ENCODE measurements at places on chromosomes 1 and 21.

GRCh38 chr1:42504535-42505128 is 41.5 kb downstream of the CCDC30 start:
- DNase-seq = no peak

GRCh38 chr1:27106561-27107323 is 48.2 kb downstream of the SLC9A1 start:
- no peak for DNase-seq

DNA sequence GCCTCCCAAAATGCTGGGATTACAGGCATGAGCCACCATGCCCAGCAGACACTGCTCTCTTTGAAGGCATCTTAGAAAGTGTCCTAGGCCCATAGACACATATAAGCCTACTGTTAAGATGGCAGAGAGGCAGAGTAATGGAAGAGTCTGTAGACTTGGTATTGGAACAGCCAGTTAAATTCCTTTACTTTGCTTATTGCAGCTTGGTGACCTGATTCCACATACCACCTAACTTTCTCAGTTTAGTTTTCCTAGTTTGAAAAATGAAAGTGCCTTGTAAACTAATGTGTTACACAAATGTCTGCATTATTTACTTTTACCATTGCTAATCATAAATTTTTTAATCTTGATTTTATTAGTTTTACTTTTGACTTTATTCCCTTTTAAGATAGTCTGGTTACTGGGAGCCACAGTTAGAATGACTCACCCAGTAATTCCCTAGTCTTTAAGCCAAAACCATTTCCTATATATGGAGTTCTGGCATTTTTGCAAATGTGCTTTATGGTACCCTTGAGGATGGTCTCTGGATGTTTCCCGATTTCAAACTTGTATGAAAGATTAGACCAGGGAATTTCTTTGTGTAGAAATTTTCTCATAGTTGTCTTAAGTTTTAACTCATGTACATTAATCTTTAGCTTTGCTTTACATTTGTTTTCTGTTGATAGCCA is 6.4 kb downstream of the SMAP2 start:
- DNase-seq = no peak

- no peak for DNase-seq
Measured at GRCh38 chr1:93111561-93111960, 32.5 kb downstream of the MTF2 start.

DNA sequence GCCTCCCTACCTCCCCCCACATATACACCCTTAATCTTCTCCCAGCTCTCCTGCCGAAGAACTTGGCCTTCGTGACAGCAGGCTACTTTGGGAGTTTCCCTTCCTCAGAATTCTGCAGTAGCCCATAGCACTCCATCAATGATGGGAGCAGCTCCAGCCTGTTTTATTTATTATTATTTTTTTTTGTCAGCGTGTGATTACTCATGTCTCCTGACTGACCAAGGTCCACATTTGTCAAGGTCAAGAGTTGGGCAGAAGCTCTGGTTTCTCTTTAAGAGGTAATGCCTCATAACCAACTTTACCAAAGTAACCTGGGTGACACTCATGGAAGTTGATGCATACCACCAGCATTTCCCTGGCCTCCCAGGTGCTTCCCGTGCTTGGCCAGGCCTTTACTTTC is 125.4 kb downstream of the ZZZ3 start:
- no peak for DNase-seq

GRCh38 chr1:229148743-229149142 is 122.2 kb upstream of the RAB4A start:
- DNase-seq = no peak

GRCh38 chr1:200784576-200784975 is 45.9 kb downstream of the CAMSAP2 start:
- DNase-seq = no peak

- DNase-seq = no peak
Measured at GRCh38 chr1:29585201-29585600, 348.9 kb downstream of the PTPRU start.

DNA sequence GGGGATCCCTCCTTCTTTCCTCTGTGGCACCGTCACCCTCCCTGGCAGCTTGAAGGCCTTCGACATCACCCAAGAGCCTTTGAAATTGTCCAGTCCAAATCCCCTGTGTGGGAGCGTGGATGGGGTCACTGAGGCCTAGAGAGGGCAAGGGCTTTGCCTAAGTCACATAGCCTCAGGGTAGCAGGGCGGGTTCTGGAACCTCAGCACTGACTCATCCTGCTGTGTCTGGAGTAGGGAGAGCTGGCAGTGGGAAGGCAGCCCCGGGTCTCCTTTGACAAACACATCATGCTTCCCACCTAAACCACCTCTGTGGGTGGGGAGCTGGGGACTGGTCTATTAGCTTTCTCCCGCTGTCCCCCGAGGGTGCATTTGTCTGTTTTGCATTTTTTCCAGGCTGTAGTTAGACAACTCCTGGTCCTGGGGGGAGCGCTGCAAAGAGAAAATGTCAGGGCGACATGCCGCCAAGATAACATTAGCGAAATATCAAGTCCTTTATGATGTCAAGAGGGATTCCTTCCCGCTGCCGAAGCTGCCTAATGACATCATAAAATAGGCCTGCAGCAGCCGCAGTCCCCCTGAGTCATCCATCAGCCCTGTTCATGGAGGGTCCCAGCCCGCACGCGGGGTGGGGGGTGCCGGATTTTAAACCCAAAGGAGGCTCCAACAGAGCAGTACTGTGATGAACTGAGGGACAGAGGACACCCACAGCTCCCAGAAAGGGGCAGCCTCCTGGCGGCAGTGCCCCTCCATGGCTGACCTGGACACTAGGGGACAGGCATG is 77.0 kb upstream of the POU3F1 start:
- DNase-seq = no peak

GRCh38 chr21:16241479-16241963 is 511.7 kb downstream of the USP25 start:
- no peak for DNase-seq

- DNase-seq = no peak
Measured at GRCh38 chr1:14572861-14573260, 25.6 kb upstream of the KAZN start.

GRCh38 chr1:232306269-232306961 is 323.5 kb downstream of the SIPA1L2 start:
- DNase-seq = no peak

DNA sequence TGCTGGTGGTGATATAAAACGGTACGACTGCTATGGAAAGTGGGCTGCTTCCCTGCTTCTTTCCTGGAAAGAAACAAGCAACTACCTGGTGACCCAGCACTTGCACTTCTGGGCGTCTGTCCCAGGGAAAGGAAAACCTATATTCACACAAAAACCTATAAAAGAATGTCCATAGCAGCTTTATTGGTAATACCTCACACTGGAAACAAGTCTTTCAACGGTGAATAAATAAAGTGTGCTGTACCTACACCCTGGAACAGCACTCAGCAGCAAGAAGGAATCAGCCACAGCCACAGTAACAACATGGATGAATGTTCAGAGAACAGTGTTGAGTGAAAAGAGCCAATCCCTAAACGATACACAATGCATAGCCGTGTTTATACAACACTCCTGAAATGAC is 19.9 kb downstream of the SLC19A1 start:
- no peak for DNase-seq

GRCh38 chr1:236536540-236536939 is 12.8 kb downstream of the LGALS8 start:
- DNase-seq = no peak

- no peak for DNase-seq
Measured at GRCh38 chr1:230495076-230495475, 68.9 kb upstream of the PGBD5 start.

- no peak for DNase-seq
Measured at GRCh38 chr1:186183219-186183618, 191.8 kb downstream of the TPR start.

GRCh38 chr1:230768903-230769570 is 21.8 kb downstream of the CAPN9 start:
- DNase-seq = no peak

DNA sequence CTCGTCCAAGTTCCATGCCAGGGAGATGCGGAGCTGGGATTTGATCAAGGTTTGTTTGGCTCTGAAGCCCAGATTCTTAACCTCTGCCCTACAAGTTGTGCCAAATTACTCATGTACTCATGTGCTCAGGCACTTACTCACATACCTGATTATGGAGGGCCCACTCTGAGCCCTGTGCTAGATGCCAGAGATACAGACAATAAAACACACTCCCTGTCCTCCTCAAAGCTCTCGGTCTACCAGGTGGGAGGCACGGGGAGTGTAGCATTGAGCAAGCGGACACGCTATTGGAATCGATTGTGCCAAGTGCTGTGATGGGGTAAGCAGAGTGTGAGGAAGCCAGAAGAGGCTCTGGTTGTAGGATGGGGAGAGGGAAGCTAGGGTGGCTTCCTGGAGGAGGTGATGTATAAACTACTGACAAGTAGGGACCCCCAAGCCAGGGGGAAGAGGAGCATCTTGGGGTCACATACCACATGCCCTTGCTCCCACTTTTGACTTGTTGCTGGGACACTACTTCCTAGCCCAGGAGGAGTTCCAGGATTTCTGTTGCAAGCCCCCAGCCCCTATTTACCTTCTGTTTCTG is 49.8 kb upstream of the IFNLR1 start:
- DNase-seq = no peak

- DNase-seq = peak; percentile 79
Measured at GRCh38 chr1:234722904-234723720, 113.1 kb upstream of the IRF2BP2 start.

DNA sequence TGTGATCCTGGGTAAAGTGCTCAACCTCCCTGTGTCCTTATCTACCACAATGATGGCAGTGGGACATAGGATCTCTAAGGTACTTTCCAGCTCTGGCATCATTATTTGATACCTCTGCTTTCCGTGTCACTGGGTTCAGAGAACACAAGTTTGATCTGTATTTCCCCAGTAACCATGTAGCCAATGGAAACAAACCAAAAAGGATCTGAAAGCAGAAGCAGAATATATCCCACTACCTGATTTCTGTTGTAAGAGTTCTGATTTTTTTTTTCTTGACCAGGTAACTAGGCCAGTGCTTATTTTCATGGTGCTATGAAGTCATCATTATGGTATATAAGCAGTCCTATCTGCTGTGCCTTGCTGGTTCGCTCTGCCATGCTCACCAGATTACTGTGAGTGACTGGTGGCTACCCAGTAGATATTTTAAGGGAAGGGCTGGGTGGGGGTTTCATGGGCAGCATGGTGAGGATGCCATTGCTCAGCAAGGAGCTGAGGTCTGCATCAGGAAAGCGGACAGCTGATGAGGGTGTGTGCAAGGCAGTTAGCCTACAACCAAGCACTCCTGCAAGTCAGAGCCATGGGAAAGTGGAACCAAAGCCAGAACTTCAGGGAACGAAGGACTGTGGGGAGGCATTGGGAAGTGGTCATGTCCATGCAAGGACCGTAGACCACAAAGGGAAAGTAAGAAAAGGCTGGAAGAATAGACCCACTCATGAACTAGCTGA is 104.9 kb upstream of the EDEM3 start:
- no peak for DNase-seq

DNA sequence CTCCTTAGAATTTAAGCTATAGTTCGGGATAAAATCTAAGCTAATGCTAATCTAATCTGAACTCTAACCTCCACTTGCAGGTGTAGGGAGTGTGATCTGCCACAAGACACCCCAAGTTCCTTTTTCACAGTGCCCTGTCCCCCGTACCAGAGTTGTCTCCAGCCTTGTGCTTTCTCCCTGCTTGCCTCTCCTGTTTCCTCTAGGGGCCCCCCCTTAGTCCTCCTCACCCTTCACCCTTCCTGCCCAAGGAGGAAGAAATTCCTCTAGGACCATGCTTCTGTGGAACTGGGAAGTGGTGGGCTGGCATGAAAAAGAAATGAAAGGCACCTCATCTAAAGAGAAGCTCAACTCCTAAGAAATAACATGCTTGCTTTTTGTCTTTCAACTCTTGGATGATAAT is 50.2 kb upstream of the BCL9 start:
- DNase-seq = no peak

- DNase-seq = no peak
Measured at GRCh38 chr1:25889470-25889869, 14.0 kb upstream of the PAQR7 start.

DNA sequence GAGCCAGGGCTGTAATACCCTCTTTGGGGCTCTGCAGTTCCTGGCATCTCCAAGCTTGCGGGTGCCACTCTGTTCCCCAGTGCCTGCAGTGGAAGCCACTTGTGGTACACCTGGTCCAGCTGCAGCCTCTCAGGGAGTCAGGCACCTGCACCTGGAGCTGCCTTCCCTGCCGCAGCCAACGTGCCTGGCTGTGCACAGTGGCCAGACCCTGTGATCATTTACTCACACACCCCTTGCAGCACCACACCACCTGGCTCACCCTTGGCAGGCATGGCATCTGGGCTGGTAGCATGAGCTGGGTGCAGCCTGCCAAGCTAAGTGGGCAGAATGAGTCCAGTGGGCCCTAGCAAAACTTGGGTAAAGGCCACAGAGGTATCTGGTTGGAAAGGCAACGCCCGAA is 51.1 kb upstream of the NTPCR start:
- DNase-seq = no peak

DNA sequence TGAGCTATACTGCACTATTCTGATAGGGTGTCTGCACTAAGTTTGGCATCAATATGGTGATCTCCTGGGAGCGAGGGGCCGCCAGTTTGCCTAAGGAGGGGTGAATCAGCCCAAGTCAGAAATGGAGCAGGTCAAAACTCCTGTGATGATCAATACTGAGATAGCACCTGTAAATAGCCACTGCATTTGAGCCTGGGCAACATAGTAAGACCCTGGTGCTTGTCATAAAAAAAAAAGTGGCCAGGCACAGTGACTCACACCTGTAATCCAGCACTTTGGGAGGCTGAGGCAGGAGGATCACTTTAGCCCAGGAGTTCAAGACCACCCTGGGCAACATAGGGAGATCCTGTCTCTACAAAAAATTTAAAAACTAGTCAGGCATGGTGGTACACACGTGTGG is 11.6 kb upstream of the ZDHHC18 start:
- no peak for DNase-seq

- no peak for DNase-seq
Measured at GRCh38 chr1:48803474-48803873, 26.8 kb upstream of the BEND5 start.

GRCh38 chr1:212737559-212737958 is 37.9 kb upstream of the BATF3 start:
- no peak for DNase-seq

- DNase-seq = no peak
Measured at GRCh38 chr1:239297910-239298309, 88.5 kb upstream of the CHRM3 start.

GRCh38 chr21:43716376-43717165 is 2.4 kb upstream of the PDXK start:
- no peak for DNase-seq

- no peak for DNase-seq
Measured at GRCh38 chr1:68197891-68198290, 34.4 kb downstream of the WLS start.

- DNase-seq = no peak
Measured at GRCh38 chr1:111221633-111222291, 5.8 kb upstream of the CHI3L2 start.

GRCh38 chr1:203756036-203756435 is 8.9 kb upstream of the LAX1 start:
- no peak for DNase-seq

Data from G401 (cell line).